ENCODE measurements at places on chromosomes 3 and 15.

DNA sequence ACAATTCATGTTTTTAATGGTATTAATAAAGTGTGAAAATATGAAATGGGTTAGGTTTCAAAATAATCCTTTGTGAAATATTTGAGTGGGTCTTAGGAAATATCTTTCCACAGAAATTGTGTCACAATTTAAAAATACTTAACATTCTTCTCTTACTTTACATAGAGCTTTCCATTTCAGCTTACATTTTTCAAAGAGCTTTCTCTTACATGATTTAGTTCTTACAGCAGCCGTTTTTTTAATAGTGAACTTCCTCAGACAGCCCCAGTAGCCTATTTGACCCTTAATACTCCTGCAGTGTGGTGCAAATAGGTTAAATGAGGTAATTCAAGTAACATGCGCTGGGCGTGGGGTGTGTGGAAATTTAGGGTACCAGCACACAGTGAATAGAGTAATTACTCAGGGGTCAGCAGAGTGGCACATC is 21.8 kb downstream of the P2RY12 start:
- DNase-seq: no peak

DNA sequence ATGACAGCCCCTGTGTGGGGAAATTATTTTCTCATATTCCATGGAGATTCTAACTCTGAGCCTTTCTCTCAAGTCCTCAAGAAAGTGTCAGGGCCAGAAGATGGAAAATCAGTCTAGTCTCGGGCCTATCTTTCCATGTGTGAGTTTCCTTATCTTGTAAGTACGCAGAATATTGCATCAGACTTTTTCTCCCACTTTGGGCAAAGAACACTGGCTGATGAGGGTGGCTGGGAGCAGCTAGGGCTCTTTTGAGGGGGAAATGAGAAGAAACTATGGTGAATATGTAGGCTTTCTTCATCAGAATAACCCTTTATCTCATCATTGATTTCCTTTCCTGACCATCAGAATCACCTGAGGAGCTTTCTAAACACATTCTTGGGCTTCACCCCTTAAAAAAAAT is 264.0 kb downstream of the CLSTN2 start:
- no peak for DNase-seq

GRCh38 chr3:45441584-45442310 is 53.4 kb downstream of the LARS2 start:
- DNase-seq: no peak

- no peak for DNase-seq
Observed at GRCh38 chr3:13329746-13330145, 90.4 kb downstream of the NUP210 start.

GRCh38 chr15:63970621-63971426 is 75.5 kb downstream of the DAPK2 start:
- no peak for DNase-seq

Measured in activated naive CD4-positive, alpha-beta T cell (primary cell).